ENCODE measurements at places on chromosomes 4 and X.

GRCh38 chrX:31708116-31708515, 636.3 kb upstream of the FTHL17 start:
- no peak for DNase-seq

- no peak for DNase-seq
Observed at GRCh38 chrX:71144651-71145050, at the start of gene NLGN3. TSS of gene NLGN3 (plus strand) at chrX:71144841. CDS start at chrX:71147750, 2,909 bp downstream.

DNA sequence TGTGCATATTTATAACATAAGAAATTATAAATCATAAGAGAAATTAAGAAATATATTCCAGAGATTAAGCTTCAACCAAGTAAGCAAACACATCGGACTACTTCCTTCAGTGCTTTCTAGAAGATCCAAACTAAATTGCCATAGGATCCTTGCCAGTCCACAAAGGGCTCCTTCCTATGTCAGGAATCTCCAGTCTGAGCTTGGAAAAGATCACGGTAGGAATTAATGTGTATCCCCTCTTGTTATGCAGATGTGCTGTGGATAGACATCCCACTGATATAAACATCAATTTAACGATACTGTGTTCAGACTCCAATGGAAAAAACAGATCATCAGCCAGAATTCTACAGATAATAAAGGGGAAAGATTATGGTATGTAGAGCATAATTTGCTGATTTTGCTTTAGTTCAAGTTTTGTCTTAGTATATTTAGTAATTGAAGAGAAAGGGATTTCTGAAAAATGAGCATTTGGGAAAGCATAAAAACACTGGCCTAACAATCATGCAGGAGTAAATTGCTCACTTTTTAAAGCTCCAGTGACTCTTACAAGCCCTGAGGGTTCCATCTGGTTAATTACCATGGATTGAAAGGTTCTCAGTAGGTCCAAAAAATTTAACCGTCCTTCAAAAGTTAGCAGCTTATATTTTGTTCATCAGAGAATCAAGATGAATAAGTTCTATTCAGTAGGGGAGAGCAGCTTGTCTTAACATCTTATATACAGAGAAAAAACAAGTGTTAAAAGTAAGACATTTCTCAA, 65.9 kb downstream of the HHIP start:
- no peak for DNase-seq

GRCh38 chr4:68299492-68300457, 50.1 kb downstream of the YTHDC1 start:
- no peak for DNase-seq

GRCh38 chr4:74100531-74100930, 1.5 kb upstream of the CXCL2 start:
- DNase-seq = no peak

GRCh38 chr4:42474406-42474805, 77.1 kb downstream of the SHISA3 start:
- DNase-seq = no peak

DNA sequence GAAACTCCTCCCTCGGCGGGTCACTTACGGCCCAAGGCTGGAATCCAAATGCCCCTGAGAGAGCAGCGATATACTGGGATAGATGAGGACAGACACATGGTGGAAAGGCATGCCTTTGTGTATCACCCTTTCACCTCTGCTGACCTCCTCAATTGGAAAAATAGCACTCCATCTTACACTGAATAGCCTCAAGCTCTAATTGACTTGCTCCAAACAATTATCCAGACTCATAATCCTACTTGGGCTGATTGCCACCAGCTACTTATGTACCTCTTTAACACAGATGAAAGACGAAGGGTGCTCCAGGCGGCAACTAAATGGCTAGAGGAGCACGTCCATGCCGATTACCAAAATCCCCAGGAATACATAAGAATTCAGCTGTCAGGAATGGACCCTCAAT, 1142.2 kb downstream of the ARAP2 start:
- no peak for DNase-seq

DNA sequence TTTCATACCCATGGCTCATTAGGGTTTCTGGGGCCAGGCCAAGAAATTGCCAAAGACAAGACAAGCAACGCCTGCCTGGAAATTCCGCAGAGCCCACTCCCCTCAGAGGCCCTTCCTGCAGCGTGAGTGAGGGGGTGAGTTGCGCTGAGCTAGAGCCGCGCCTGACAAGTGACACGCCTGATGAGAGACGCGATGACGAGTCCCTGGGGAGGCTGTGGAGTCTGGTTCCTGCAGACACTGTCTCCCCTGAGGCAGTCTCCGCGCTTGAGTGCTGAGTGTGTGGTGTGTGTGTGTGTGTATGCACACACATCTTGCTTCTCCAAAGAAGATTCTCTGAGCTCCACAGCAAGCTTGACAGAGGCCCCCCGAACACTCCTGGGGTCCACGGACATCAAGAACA, 269.8 kb downstream of the BCOR start:
- DNase-seq = no peak

- DNase-seq = no peak
Observed at GRCh38 chr4:94221916-94222315, 14.3 kb downstream of the SMARCAD1 start.

DNA sequence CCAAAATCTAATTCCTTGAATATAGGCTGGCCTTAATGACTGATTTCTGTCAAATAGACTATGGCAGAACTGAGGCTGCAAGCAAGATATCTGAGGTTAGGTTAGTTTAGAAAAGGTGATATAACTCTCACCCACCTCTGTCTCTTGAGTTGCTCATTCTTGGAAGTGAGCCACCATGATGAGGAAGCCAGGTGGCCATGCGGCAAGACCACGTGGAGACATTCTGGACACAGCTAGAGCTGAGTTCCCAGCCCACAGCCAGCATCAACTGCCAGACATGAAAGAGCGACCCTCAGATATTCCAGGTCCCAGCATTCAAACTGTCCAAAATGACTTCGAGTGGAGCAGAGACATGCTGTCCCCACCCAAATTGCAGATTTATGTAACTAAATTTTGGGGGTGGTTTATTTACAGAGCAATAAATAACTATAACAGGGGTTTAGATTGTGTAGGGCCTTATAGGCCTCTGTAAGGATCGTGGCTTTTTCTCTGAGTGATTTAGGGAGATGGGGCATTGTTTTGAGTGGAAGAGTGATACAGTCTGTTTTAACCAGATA, 33.7 kb downstream of the USP53 start:
- DNase-seq = no peak

GRCh38 chrX:13463608-13464007, 105.8 kb upstream of the EGFL6 start:
- DNase-seq = no peak

DNA sequence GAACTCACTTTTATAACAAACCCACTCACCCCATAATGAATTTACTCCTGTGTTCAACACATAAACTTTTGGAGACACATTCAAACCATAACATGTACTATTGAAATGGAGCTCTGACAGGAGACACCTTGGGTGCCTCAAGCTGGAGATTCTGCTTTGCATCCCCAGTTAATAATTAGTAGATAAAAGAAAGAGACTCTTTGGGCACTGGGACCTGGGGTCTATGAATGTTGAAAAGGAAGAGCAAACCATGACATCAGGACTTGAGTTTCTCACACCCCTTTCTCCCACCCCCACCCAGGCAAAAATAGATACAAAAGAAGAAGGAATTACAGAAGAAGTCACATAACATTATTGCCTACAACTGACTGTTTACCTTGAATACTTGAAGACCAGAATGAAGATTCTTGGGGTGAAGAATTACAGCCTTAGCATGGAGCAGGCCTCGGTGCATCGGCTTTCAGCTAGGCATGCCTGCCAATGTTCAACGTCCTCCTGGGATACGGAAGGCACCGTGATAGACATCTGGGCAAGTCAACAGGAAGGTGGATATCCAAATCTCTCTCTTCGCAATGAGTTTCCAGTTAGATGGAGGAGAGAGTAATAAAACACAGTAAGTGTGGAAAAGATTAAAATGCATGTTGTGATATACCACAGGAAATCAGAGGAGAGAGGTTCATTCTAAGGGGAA, 316.0 kb downstream of the TRIML1 start:
- DNase-seq = no peak

GRCh38 chrX:49037883-49038475, 5.2 kb downstream of the TFE3 start:
- DNase-seq = no peak

DNA sequence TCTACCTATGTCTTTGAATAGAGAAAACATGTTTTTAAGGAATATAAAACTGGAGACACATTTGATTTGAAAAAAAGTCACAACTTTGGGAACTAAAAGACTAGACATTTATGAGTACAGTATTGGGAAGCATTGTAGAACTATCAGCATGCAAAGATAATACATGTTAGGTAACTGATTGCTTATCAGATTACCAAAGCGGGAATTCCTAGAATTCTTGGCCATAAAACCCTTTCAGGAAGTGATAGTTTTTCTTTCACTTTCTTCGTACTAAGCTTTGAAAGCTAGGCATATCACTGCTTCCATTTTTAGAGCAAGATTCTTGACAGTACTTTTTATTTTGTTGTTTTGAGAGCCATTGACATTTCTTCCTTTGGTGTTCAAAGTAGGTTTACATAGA, 646.6 kb upstream of the PITX2 start:
- DNase-seq = no peak

DNA sequence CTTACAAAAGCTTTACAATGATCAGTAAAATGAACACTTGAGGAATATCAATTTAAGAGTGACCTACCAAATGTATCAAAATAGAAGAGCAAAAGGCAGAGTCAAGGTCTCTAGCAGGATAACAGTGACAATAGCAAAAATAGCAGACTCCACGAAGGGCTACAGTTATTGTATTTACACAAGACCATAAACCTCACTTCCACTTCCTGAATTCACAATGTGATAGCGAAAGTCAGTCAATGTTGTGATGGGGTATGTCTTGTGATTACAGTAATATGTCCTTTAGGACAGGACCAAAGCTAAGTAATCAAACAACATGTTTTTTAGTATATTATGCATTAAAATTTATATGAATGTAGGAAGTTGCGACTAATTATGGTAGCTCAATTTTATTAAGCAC, 139.6 kb downstream of the IQCM start:
- DNase-seq = no peak

DNA sequence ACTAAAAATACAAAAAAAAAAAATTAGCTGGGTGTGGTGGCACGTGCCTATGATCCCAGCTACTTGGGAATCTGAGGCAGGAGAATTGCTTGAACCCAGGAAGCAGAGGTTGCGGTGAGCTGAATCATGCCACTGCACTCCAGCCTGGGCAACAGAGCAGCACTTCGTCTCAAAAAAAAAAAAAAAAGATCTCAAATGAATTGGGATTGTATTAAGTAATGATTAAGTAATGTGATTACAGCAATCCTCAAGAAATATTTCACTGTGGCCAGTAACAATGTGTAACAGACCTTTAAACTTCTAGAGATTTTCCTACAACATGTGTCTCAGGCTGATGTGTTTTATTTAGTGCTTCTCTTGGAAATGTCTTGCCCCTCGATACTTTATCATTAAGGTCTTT, 46.8 kb downstream of the PKD2 start:
- DNase-seq = no peak

- DNase-seq = no peak
Observed at GRCh38 chr4:139978692-139979091, 175.3 kb downstream of the MAML3 start.

DNA sequence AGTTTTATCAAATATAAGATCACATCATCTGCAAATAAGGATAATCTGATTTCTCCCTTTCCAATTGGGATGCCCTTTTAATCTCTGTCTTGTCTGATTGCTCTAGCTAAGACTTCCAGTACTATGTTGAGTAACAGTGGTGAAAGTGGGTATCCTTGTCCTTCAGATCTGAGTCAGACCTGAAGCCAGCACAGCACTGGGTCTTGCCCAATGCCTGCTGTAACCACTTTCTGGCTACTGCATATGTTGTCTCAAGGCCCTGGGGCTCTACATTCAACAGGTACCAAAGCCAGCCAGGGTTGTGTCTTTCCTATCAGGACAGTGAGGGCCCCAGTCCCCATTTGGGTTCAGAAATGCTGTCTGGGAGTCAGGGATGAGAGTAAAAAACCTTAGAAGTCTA, 90.3 kb downstream of the CYSLTR1 start:
- DNase-seq = no peak

GRCh38 chr4:7978907-7979651, 39.4 kb upstream of the AFAP1 start:
- no peak for DNase-seq

DNA sequence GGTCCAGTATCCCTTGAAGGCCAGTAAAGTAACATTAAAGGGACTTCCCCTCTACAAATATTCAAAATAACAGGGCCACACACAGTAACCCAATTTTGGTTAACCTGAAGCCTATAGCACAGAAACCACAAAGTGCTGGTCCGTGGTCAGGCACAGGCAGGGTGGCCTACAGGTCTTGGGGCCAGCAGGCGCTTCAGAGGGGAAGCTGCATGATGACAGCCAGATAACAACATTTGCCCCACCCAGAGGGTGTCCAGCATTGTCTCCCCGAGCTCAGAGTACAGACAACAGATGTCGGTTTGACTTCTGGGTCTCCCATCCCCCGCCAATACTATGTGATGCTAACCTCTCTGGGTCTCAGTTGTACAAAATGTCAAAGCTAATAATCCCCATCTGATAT, 51.1 kb downstream of the SH3KBP1 start:
- no peak for DNase-seq

- DNase-seq = no peak
Observed at GRCh38 chrX:70434914-70435586, 9.6 kb upstream of the DLG3 start.

DNA sequence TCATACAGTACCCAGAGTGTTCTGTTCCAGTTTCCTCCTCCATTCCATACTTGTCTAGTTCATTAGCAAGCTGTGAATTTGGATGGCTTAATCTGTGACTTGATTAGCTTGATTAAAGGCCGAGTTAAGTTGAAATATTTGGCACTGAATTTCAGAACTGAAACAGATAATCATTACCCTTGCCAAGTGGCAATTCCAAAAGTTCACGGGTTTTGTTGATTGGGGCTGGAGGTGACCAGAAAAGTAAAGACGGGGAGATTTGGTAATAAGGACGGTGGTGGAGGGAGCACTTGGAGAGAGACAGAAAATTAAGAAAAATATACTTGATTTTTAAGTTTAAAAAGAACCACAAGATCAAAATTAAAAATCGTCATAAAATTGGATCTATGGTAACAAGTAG, 21.9 kb upstream of the KLHL2 start:
- DNase-seq = no peak

DNA sequence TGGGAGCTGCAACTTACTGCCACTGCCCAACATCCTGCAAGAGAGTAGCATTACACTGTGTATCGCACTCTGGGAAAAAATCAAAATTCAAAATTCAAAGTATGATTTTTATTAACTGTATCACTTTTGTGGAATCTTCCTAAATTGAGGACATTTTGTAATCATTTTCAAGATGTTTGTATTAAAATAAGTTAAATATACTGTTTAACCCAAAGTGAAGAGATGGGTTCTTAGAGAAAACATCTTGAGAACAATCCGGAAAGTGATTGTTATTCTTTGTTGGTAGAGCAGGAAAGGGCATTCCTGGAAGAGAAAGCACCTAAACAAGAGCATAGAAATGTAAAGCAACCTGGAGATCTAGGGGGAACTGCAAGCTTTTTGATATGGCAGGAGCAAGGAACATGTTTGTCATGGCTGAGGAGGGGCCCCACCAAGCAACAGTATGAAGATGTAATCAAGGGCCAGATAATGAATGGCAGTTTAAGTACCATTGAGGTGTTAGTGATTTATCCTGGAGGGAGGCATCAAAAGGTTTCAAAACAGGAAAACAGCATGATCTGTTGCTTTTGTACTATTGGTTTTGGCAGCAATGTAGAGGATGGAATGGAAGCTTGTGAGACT, 14.1 kb upstream of the SEC24D start:
- no peak for DNase-seq

GRCh38 chrX:34874763-34875162, 67.8 kb upstream of the FAM47B start:
- no peak for DNase-seq

- no peak for DNase-seq
Observed at GRCh38 chrX:40832723-40833122, 97.4 kb upstream of the MED14 start.

GRCh38 chr4:152467101-152467500, 68.8 kb downstream of the FBXW7 start:
- no peak for DNase-seq
